Gastroesophageal sphincter (tissue), 4 donors: ENCODE measurements at places on chromosomes 7 and 10. TPM values are rescaled to one million over a fixed set of nuclear protein-coding genes. Genes with fewer than 3 reads are reported as not detected.

The GIMAP6 gene
- 31.1 TPM for total RNA-seq

The AQP1 gene
- 589 TPM for total RNA-seq

The COL26A1 gene
- total RNA-seq, result not detected

The CUX1 gene
- total RNA-seq, result 134 TPM

The ACTL6B gene
- not detected for total RNA-seq

The TRIM4 gene
- total RNA-seq, result 25.3 TPM

The TRIM73 gene
- 0.94 TPM for total RNA-seq

The SPDYE9 gene
- total RNA-seq, result not detected

The NKX2-3 gene
- total RNA-seq, result not detected

The COL13A1 gene
- total RNA-seq, result 1.2 TPM

The IL6 gene
- total RNA-seq, result 27.9 TPM

The C10orf88 gene
- 4.0 TPM for total RNA-seq

The ADARB2 gene
- 1.5 TPM for total RNA-seq

The NT5C3A gene
- 19.0 TPM for total RNA-seq

The KLF6 gene
- total RNA-seq, result 110 TPM

The KIAA1217 gene
- 12.7 TPM for total RNA-seq

The ADIRF gene
- 408 TPM for total RNA-seq

The CD36 gene
- 284 TPM for total RNA-seq

The PWWP2B gene
- 11.3 TPM for total RNA-seq

The CYP2C19 gene
- total RNA-seq, result 0.89 TPM

The SRPK2 gene
- total RNA-seq, result 41.7 TPM

The TYW1 gene
- total RNA-seq, result 11.7 TPM

The C10orf143 gene
- total RNA-seq, result 1.1 TPM

The CLDN3 gene
- not detected for total RNA-seq

The MMD2 gene
- total RNA-seq, result 1.1 TPM

The LRRC61 gene
- 25.1 TPM for total RNA-seq

The PCDH15 gene
- total RNA-seq, result 0.10 TPM

The NPSR1 gene
- total RNA-seq, result not detected

The GIMAP7 gene
- 30.0 TPM for total RNA-seq

The LBX1 gene
- total RNA-seq, result not detected

The GHRHR gene
- total RNA-seq, result not detected

The PROSER2 gene
- total RNA-seq, result 0.62 TPM

The SMO gene
- 12.0 TPM for total RNA-seq

The TET1 gene
- total RNA-seq, result 14.5 TPM

The ABCB4 gene
- 0.77 TPM for total RNA-seq

The ZPBP gene
- total RNA-seq, result not detected

The FAM25G gene
- total RNA-seq, result not detected

The GAD2 gene
- total RNA-seq, result not detected

The ATG9B gene
- total RNA-seq, result 0.31 TPM

The ANKRD1 gene
- not detected for total RNA-seq

The SYT15B gene
- 2.2 TPM for total RNA-seq

The SUN3 gene
- not detected for total RNA-seq

The PEX1 gene
- total RNA-seq, result 16.4 TPM

The SRGN gene
- total RNA-seq, result 129 TPM

The FXYD4 gene
- total RNA-seq, result not detected

The MYPN gene
- not detected for total RNA-seq

The CYP3A4 gene
- not detected for total RNA-seq

The CABCOCO1 gene
- total RNA-seq, result 1.6 TPM

The AKR1C8 gene
- not detected for total RNA-seq

The PRSS37 gene
- total RNA-seq, result not detected

The NMT2 gene
- total RNA-seq, result 19.4 TPM

The UPK3B gene
- not detected for total RNA-seq

The VENTX gene
- total RNA-seq, result 0.66 TPM

The GOLGA7B gene
- total RNA-seq, result 0.08 TPM
